Activated CD8-positive, alpha-beta memory T cell treated with anti-CD3 and anti-CD28 coated beads, Interleukin-2, amount 50 U/mL, for 48 hours (primary cell): ENCODE measurements at places on chromosomes 16 and 17.
A peak's percentile ranks its signal among the peaks of the same experiment; 100 is the strongest.

- no peak for DNase-seq
Observed at GRCh38 chr16:8677481-8677880, 3.1 kb downstream of the ABAT start.

DNA sequence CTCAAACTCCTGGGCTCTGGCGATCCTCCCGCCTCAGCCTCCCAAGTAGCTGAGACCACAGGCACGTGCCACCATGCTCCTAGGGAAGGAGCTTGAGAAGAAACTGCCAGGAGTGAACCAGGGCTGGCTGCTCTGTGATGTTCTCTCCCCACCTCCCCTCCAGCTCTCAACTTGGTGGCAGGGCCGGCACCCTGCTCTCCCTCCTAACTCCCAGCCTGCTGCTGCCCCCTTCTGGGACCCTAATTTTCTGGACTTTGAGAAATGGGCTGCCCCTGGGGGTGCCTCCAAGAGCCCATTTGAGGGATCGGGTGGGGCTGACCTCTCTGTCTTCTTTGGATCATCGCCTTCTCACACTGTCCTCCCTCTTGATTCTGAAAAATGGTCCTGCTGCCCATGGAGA is 14.9 kb upstream of the STAT3 start:
- DNase-seq: peak; percentile 77

GRCh38 chr17:78583091-78583490 is 5.9 kb upstream of the DNAH17 start:
- no peak for DNase-seq

GRCh38 chr17:13544765-13545164 is 57.0 kb downstream of the HS3ST3A1 start:
- no peak for DNase-seq

- DNase-seq: no peak
Observed at GRCh38 chr16:15765880-15766279, 90.9 kb downstream of the MYH11 start.

- DNase-seq: no peak
Observed at GRCh38 chr17:76558198-76559095, 18.6 kb downstream of the PRCD start.

GRCh38 chr16:56923481-56924091 is 8.4 kb upstream of the HERPUD1 start:
- no peak for DNase-seq
